Suppressor macrophage (primary cell): ENCODE measurements at places on chromosomes 6 and 20.

- DNase-seq, result no peak
Measured at GRCh38 chr20:19492116-19492515, 265.9 kb upstream of the RIN2 start.

GRCh38 chr6:36984581-36985416, 1.2 kb downstream of the MTCH1 start:
- DNase-seq, result peak; percentile 73

DNA sequence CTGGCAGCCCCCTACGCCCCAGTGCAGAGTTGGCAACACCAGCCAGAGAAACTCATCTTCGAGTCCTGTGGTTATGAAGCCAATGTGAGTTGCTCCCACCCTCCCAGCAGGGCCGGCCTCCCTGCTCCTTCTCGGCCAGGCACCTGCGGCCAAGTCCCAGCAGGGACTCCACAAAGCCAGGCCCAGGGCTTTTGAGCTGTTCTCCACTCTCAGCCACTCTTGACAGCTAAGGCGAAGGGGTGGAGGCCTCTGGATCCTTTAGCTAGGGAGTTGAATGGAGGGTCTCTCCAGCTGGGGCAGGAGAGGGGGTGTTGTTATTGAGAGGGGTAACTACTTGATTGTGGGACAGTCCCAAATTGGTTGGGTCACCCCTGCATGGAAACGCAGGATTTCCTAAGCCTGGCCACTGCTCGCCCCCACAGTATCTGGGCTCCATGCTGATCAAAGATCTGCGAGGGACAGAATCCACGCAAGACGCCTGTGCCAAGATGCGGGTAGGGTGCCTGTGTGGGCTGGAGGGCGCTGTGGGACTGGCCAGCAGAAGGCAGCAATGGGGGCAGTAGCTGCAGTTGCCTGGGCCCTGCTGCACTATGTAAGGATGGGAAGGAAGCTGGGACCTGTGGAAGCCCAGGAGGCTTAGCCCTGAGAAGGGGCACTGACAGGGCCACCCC, 58.3 kb downstream of the TCP11 start:
- DNase-seq, result no peak

GRCh38 chr6:7169296-7169721, 61.5 kb downstream of the RREB1 start:
- no peak for DNase-seq

DNA sequence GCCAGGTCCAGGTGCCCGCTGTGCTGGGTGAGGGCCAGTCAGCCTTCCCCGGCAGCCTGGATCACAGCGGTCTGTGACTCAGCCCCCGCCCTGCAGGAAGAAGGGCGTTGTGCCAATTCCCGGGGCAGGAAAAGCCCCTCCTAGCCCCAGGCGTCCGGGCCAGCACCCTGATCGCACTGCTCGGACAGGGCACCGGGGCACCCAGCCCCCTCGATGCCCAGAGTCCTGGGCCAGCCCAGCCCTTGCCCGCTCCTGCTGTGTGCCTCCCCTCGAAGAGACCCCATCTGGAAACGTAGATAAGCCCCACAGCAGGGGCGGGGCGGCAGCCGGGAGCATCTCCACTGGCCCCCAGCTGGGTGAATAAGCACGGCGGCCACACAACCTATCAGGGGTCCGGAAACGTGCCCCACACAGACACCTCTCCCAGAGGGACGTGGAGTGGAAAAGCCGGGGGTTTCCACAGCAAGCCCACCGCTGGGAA, 9.9 kb downstream of the LAMA5 start:
- no peak for DNase-seq
